NCI-H1694 (cell line): ENCODE measurements at places on chromosomes 3 and 15.

DNA sequence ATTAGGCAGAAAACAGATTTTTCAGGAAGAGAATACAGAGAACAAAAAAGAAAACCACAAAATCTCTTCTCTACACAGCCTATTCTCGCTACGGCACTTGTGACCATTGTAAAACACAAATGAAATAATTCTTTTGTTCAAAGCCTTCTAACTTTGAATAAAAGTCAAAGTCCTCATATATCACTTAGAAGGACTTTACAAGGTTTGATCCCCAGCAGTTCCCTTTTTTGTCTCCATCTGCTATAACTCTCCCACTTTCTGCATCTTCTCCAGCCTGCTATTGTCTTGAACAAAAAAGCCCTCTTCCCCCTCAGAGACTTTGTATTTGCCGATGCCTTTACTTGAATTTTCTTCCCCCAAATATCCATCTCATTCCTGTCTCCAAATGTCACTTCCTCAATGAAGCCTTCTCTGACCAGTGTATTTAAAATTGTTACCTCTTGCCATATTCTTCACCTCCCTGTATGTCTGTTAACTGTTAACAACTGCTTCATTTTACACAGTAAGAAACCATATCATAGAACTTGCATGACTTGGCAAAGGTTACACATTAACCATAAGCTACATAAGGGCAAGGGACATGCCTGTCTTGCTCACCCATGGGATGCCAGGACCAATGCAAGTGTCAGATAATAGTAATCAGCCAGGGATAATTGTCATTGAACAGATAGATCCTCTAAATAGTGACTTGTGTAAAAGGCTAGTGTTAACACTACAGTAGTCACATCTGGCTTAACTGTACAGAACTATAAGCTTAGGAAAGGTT lies 122.4 kb downstream of the CBLB start:
- no peak for DNase-seq

GRCh38 chr3:20197775-20198174 lies 11.8 kb upstream of the SGO1 start:
- no peak for DNase-seq

- no peak for DNase-seq
These were observed 30.8 kb downstream of the SH3GL3 start for GRCh38 chr15:83477808-83478537.

DNA sequence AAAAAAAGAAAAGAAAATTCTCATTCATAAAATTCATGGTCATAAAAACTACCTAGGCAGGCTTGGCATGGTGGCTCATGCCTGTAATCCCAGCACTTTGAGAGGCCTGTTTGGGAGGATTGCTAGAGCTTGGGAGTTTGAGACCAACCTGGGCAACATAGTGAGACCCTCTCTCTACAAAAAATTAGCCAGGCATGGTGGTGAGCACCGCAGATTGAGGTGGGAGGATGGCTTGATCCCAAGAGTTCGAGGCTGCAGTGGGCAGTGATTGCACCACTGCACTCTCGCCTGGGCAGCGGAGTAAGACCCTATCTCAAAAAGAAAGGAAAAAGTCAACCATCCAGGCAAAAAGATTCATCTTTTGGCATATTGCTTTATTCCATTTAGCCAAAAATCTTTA lies 58.5 kb downstream of the MEIS2 start:
- DNase-seq = no peak

- DNase-seq = no peak
These were observed 2.8 kb downstream of the BCL2L10 start for GRCh38 chr15:52109559-52110451.
